T-cell (primary cell): ENCODE measurements at places on chromosomes 2 and 18. TPM values are rescaled to one million over a fixed set of nuclear protein-coding genes. Genes with fewer than 3 reads are reported as not detected.

CHRNG gene
- total RNA-seq = not detected

DNA sequence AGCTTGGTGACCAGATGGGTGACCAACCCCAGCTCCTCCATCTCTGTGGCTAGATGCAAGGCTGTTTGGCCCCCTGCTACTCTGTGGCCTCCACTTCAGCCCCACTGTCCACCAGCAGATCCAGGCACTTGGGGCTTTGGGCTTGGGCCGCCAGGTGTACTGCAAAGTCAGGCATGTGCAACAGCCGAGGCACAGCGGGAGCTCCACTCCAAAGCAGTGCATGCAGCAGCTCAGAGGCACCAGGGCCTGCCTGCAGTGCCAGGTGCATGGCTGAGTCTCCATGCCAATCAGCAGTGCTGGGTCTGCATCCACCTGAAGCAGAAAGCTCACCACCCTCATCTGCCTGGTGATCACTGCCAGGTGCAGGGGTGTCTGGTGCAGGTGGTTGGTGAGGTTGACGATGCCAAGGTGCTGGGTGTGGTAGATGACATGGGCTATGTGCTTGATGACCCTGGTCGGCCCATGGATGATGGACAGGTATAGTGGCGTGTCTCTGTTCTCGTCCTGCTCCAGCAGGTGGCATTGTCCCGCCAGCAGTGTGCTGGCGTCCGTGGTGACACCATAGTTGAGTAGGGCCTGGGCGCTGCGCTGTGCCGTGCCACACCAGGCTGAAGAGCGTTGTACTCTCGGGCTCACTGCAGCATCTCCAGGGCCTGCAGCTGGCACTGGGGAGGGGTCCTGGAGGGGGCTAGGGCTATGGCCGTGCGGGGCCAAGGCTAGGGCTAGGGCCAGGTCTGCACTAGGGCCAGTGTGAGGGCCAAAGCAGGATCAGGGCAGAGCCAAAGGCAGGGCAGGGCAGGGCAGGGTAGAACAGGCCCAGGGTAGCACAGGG is 1.0 kb upstream of the ANKRD62 start:
- DNase-seq = no peak

- no peak for DNase-seq
These were observed 9.3 kb downstream of the OTX1 start for GRCh38 chr2:63059793-63060471.

CCDC74B gene
- total RNA-seq = not detected

- no peak for DNase-seq
These were observed 5.4 kb upstream of the CD302 start for GRCh38 chr2:159803235-159803962.

GRCh38 chr2:115939902-115940301 is 1497.5 kb downstream of the DPP10 start:
- no peak for DNase-seq

GRCh38 chr2:58387701-58388100 is 146.6 kb upstream of the FANCL start:
- no peak for DNase-seq

- peak; percentile 67 for DNase-seq
These were observed 8.0 kb upstream of the MBP start for GRCh38 chr18:77140439-77141109.

- no peak for DNase-seq
These were observed 8.6 kb downstream of the SH3RF3 start for GRCh38 chr2:109137616-109138015.
